ENCODE measurements at places on chromosomes 3 and 15. TPM values are rescaled to one million over a fixed set of nuclear protein-coding genes. Genes with fewer than 3 reads are reported as not detected.

CCR3 gene
- not detected for total RNA-seq

IL17RE gene
- total RNA-seq = 1.1 TPM

CPLX3 gene
- not detected for total RNA-seq

PLS1 gene
- 36.1 TPM for total RNA-seq

ADCY5 gene
- total RNA-seq = 1.4 TPM

CDHR4 gene
- total RNA-seq = not detected

CHRFAM7A gene
- total RNA-seq = 11.5 TPM

SLC12A1 gene
- not detected for total RNA-seq

RPL39L gene
- 37.7 TPM for total RNA-seq

CYP8B1 gene
- 0.08 TPM for total RNA-seq

CFAP91 gene
- 0.90 TPM for total RNA-seq

GOLGA8M gene
- total RNA-seq = 0.87 TPM

MST1R gene
- total RNA-seq = 27.5 TPM

PTH1R gene
- not detected for total RNA-seq

APOD gene
- not detected for total RNA-seq

TAGLN3 gene
- total RNA-seq = not detected

MAP2K1 gene
- 67.9 TPM for total RNA-seq

CLDN1 gene
- total RNA-seq = 30.9 TPM

NMNAT3 gene
- total RNA-seq = 1.9 TPM

POPDC2 gene
- total RNA-seq = 0.15 TPM

IQCH gene
- 3.9 TPM for total RNA-seq

IFT122 gene
- 52.4 TPM for total RNA-seq

CDCP1 gene
- total RNA-seq = 47.8 TPM

SV2B gene
- not detected for total RNA-seq

NOX5 gene
- 0.26 TPM for total RNA-seq

ZCWPW2 gene
- 0.82 TPM for total RNA-seq

REC114 gene
- total RNA-seq = not detected

Data from Panc1 (cell line).